ENCODE measurements at places on chromosomes 2 and 18. TPM values are rescaled to one million over a fixed set of nuclear protein-coding genes. Genes with fewer than 3 reads are reported as not detected.
A peak's percentile ranks its signal among the peaks of the same experiment; 100 is the strongest.

GRCh38 chr2:240955306-240956170, 42.9 kb upstream of the SNED1 start:
- peak; percentile 74 for DNase-seq

- DNase-seq, result no peak
Observed at GRCh38 chr2:84450288-84451227, 8.5 kb downstream of the SUCLG1 start.

GRCh38 chr2:10129490-10129889, 7.0 kb downstream of the RRM2 start:
- peak; percentile 9 for DNase-seq

DNA sequence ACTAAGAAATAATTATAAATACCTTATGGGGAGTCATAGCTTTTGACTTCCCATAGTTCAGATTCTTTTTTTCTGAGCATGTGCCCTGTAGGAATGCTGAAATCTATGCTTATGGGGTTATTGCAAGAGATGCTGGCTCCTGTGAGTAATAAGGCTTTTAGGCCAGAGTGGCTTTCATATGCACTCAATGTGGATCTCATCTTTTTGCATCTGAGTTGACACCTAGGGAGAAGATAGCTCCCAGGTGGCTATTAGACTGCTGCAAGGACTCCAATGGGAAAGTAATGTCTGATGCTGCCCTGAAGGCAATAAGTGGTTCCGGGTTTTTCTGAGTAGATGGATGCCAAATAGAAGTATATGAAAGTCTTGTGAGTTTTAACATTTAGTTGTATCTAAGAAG, 21.0 kb downstream of the DNAH6 start:
- DNase-seq, result no peak

DNA sequence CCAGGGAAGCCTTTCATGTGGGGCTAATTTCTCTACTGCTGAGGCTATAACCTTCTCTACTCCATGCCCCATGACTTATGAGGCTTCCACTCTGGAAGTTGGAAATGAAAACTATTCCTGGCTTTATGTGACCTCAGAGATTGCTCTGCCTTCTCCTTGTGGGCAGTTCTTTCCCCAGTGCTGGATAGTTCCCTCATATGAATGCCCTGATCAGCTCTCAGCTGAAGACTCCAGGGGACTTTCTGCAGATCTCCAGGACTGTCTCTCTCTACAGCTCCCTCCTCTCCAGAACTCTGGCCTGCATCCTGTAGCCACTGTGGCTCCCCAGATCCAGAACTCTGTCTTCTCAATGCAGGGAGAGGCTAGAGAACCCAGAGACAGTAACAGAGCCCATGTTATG, 235.1 kb downstream of the SEPTIN10 start:
- DNase-seq, result no peak

DNA sequence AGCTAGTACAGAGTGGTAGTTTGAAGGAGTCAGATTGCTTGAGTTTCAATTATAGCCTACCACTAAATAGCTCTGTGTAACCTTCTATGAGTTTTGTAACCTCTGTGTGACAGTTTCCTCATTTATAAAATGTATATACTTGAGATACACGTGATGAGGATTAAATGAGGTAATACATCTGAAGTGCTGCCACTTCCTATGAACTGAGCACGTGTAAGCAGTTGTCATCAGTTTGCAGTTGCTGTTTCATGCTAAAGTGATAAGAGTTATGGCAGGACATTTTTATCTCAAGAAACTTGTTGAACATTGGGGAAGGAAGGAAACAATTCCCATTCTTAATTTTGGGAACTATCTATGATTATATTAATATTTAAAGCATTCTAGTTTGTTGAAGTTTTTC, 38.5 kb downstream of the CARF start:
- no peak for DNase-seq

DNA sequence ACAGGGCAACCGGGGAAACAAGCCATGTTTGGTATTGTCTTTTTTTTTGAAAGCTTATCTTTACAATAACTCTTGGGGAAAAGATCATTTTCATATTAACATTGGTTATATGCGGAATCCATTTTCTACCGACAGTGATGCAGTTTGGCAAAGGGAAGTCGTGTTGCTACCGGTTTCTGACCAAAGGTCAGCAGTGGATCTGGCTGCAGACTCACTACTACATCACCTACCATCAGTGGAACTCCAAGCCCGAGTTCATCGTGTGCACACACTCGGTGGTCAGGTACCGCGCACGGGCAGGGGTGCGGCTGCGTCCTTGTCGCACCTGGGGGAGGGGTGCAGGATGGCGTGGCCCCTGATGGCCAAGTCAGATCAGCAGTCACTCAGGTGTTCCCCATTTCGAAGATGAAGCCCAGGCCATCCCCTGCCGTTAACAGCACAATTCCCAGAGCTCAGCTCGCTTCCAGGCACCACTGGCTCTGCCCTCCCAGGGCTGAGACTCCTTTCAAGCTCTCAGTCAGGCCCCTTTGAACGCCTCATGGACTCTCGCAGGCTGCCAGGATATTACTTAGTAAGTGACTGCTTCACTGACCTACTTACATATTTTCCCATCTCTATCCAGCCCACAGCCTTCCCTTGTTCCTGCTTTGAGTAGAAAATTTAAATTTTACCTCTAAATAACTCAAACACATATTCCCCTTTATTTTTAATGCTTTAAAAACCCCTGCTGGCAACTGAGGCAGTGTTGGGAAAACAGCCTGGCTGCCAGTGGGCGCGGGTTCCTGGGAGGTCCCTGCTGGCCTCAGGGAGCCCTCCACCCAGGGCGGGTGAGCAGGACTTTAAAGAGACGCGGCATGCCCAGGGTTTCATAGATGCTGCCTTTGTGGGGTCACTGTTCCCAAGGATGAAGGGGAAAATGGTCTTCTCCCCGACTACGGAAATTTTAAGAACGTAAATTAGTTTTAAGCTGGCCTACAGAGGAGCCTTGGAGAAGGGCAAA, 33.6 kb upstream of the RPL31 start:
- DNase-seq, result no peak

GRCh38 chr2:236454076-236454475, 115.5 kb upstream of the ACKR3 start:
- DNase-seq, result no peak

DNA sequence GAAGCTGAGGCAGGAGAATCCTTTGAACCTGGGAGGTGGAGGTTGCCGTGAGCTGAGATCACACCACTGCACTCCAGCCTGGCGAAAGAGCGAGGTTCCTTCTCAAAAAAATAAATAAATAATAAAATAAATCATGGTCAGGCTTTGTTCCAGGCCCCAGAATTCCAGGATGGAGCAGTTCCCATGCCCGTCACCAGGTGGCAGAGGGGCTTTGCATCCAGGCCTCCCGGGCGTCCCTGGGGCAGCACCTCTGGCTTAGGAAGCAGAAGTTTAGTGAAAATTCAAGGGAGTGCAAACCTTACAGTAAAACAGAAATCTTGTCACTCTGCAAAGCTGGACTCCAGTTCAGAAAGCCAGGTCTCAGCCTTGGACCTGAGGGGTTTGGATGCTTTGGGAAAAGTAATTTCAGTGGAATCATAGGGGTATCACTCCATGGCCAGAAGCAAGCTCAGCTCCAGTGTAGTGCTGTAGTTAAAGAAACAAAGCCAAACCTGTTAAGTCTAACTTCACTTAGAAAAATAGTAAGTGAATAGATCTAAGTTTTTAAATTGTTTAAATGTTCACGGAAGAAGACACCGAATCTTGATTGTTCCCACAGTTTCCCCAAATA, 512.7 kb downstream of the CMPK2 start:
- no peak for DNase-seq

- DNase-seq, result no peak
Observed at GRCh38 chr2:219739866-219740440, 112.5 kb downstream of the SLC4A3 start.

The IL1R2 gene
- total RNA-seq, result 101 TPM

The MYCN gene
- 0.29 TPM for total RNA-seq

The FHOD3 gene
- total RNA-seq, result 5.4 TPM

The POTEJ gene
- total RNA-seq, result not detected

The RNF25 gene
- total RNA-seq, result 24.0 TPM

The ALPP gene
- not detected for total RNA-seq

The RESP18 gene
- total RNA-seq, result not detected

Data from mesenteric fat pad (tissue), 1 donor.